ENCODE measurements at places on chromosomes 3 and 15. TPM values are rescaled to one million over a fixed set of nuclear protein-coding genes. Genes with fewer than 3 reads are reported as not detected.

GRCh38 chr15:60875681-60876080, 353.4 kb downstream of the RORA start:
- DNase-seq, result no peak

- peak; percentile 46 for DNase-seq
These were observed 547 bp downstream of the WNT7A start for GRCh38 chr3:13879102-13879945.

DNA sequence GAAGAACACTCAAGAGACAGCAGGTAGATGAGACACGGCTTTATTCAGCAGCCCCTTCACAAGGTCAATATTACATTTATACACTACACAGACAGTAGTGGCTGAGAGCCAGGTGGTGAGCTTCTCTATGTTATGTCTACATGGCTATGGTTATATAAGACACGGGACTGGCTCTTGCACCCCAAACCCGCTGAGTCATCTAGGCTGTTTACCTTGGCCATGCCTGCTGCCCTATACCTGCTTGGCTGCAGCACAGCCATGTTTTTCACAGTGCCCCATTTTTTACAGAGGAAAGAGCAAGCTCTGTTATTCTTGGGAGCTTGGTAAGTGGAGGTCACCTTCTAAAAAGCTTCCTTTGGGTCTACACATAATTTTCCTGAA, 231.6 kb downstream of the IGSF11 start:
- no peak for DNase-seq

DNA sequence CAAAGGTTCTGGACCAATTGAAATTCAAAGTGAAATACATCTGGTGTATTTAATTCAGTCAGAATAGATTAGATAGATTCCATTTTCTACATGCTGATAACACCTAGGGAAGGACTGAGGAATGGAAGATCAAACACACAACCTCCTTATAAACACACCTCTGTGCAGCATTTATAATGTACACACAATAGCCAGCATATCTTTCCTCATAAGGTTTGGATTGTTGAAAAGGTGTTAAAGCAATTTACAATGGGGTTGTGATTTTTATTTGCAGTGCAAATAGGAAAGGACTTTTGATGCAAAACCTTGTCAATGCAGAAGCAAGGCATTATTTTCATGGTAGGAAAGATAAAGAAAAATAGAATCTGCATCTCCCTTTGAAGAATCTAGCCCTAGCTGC, 448.9 kb upstream of the KCNMB2 start:
- no peak for DNase-seq

CHRNA7 gene
- total RNA-seq, result not detected

DNA sequence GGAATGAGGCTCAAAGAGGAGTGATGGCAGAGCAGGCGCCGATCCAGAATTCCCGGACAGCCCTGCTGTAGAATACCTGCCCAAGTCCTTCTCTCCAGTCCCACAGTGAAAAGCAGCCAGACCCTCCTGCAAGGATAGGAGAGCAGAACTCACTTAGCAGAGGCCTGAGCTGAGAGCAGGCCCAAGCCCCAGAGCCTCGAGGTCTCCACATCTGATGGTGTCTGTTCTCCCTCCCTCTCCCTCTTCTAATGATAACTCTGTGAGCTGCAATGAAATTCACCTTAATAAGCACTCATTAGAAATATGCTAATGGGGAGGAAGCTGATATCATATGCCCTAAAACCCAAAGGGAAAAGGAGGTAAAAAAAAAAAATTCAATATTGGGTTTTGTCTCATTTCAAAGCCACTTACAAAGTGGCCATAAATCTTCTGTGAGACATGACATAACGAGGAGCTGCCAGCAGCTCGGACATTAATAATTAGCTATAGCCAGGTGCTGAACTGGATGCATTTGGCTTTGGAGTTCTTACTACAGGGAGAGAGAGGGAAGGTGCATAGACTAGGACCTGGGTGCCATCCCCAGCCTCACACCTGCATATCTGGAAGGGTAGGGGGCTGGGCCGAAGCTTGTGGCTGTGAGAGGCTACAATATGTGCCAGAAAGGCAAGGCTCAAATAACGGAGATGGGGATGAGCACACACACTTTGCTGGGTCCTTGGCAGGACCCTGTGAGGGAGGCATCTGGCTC, 108.4 kb downstream of the MEGF11 start:
- DNase-seq, result no peak

GHRL gene
- 0.73 TPM for total RNA-seq

GRCh38 chr3:109188741-109189140, 52.2 kb downstream of the C3orf85 start:
- DNase-seq, result no peak

GXYLT2 gene
- not detected for total RNA-seq

- DNase-seq, result no peak
These were observed 55.6 kb upstream of the SKOR1 start for GRCh38 chr15:67769497-67770357.

- no peak for DNase-seq
These were observed 41.0 kb upstream of the TCF12 start for GRCh38 chr15:56877255-56877970.

DNA sequence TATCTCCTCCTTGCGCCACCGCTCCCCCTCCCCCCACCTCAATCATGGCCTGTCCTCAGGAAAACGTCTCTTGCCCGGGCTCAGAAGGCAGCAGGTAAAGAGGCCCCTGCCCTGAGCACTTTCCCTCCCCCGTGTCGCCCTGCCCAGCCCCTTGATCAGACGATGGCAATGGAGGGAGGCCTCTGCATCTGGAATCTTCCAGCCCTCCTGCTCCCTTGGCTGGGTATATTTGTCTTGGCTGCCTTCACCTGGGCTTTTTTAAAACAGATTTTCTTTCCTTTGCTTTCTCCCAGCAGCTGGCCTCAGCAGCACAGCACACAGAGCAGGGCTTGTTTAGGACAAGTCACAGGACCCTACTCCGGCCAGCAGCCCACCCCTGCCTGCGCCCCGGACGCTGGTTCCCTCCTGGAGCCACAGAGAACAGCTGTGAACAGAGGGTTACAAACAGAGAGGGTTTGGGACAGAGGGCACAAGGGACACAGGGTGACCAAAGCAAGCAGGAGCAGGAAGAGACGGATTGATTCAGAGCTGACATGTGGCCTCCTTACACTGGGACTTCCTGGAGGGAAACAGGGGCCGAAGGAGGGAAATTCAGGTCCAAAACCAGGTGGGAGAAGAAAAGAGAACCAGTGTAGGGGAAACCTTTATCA, 78.7 kb downstream of the ISG20 start:
- DNase-seq, result no peak

GRCh38 chr3:47324278-47324865, 41.6 kb downstream of the KLHL18 start:
- DNase-seq, result peak; percentile 64

GRCh38 chr3:51075221-51075775, 309.8 kb upstream of the MANF start:
- no peak for DNase-seq

GRCh38 chr15:51697163-51697562, 15.9 kb downstream of the SCG3 start:
- DNase-seq, result no peak

- DNase-seq, result no peak
These were observed 29.6 kb downstream of the FSIP1 start for GRCh38 chr15:39752991-39753390.

- DNase-seq, result no peak
These were observed 35.7 kb upstream of the GRAMD1C start for GRCh38 chr3:113802795-113803455.

- no peak for DNase-seq
These were observed 97.8 kb upstream of the SPRED1 start for GRCh38 chr15:38154837-38155236.

LRRFIP2 gene
- total RNA-seq, result 25.9 TPM

GRCh38 chr3:162376761-162377160, 880.2 kb downstream of the OTOL1 start:
- DNase-seq, result no peak

DNA sequence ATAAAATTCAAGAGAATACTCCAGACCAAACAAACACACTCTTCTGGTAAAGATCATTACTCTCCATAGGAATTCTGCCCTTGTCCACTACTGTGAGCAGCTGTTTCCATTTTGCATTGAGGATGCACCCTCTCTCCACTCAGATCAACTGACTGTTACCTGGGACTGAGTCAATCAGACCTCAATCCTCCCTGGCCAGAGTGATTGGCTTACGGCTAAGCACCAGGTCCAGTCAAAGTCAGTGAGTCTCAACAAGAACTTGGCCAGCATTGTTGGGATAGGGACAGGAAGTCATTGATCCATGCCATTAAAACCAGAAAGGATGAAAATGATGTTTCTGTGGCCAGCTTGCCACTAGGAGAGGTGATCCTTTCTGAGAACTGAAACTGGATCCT, 79.7 kb downstream of the WNT5A start:
- no peak for DNase-seq

CCR8 gene
- total RNA-seq, result 0.48 TPM

CPEB1 gene
- total RNA-seq, result 0.07 TPM

PPP1R14D gene
- not detected for total RNA-seq

- DNase-seq, result no peak
These were observed 28.5 kb downstream of the SCG5 start for GRCh38 chr15:32669896-32670611.

DNA sequence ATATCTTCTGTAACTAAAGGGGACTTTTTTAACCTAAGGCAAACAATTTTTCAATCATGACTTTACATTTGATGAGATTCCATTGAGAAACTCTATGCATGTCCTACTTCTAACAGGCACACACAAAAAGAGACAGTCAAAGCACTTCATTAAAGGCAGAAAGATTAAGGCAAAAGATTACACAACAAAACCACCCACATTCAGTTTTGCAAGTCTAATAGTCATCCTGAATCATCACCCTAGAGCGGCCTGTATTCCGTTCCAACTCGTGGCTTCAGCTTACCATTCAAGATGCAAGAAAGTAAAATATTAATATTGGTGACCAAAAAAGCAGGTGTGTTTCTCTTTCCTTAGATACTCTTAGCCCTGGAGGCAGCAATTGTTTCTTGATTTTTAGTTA, 205.9 kb downstream of the P3H2 start:
- DNase-seq, result no peak

DNA sequence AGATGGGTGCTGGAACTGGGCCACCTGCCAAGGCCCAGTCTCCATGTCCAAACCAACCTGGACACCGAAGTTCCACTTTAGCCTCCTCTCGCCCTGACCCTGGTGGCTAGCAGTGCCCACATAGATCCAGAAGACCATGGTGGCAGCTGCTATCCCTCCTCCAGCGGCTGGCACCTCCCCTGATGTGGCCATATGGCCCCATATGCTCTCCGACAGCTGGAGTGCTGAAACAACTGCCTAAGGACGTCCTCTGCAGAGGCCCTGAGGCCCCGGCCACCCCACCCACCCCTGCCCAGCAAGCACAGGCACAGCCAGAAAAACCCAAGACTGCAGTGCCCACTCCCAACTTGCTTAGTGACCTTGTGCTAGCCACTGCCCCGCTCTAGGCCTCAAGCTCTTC, 182.3 kb upstream of the LINGO1 start:
- no peak for DNase-seq

GOLGA8O gene
- total RNA-seq, result not detected

OXSR1 gene
- 48.5 TPM for total RNA-seq

DNA sequence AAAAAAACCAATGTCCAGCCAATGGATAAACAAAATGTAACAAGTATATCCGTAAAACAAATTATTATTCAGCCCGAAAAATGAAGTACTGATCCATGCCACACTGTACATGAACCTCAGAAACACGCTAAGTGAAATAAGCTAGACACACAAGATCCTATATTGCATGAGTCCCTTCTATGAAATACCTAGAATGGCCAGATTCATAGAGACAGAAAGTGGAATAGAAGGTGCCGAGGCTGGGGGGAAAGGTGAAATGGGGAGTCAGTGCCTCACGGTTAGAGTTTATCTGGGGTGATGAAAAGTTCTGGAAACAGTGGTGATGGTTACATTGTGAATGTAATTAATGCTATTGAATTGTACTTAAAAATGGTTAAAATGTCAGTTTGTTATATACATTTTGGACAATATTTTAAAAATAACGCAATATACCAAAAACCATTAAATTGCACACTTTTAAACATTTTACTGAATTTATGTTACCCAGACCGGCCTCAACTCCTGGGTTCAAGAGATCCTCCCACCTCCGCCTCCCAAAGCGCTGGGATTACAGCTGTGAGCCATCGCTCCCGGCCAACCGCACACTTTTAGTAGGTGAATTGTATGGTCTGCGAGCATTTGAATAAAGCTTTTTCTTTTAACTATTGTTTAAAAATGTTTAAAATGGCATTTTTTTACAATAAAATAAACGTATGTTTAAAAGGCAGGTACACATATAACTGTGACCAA, 2.1 kb downstream of the RNF168 start:
- peak; percentile 24 for DNase-seq

CEP63 gene
- 22.4 TPM for total RNA-seq

DNA sequence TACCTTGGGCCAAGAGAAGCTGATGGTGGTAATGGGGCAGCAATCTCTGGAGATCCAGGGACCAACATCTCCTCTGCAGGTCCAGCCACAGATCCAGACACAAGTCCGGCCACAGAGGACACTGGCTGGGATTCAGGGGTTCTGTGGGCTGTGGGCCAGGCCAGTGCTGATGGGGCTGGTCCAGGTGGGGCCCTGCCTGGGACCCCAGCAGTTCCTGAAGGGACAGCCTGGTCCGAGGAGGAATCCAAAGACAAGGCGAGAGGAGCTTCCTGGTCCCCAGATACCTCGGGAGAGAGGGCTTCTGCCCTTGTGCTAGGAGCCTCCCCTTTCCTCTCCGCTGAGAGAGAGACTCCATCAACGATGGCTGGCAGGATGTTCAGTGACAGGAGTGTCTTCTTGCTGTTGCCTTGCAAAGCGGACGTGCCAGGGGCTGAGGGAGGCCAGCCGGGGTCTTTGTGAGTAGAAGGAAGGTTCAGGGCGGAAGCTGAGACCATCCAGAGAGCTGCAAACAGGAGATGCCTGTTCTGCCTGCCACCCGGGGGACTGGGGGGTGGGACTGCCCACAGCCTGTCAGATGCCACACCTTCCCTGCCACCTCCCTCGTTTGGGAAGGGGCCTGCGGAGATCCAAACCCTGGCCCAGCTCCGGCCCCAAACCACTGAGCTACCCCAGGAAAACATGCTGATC, 24.5 kb upstream of the GOLGA6C start:
- DNase-seq, result no peak

DNA sequence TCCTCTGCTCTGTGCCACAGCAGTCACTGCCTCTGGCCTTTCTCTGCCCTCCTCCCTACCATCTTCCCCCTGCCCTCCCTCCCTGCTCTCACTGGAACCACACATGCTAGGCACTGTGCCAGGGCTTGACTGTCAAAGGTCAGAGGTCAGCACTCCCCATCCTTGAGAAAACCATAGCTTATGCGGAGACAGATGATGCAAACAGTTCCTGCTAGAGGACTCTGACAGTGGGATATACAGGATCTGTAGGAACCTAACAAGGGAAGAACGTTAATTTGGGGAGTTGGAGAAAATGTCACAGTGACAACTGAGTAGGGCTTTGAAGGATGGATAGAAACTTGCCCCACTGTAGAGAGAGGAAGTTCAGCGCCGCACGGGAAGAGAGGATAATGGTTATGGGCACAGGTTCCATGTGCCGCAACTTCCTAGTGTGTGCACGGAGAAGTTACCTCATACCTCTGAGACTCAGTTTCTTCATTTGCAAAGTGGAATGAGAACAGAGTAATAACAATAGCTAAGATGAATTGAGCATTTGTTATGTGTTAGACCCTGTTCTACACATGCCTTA, 29.3 kb upstream of the XYLB start:
- no peak for DNase-seq

SAMD7 gene
- not detected for total RNA-seq

BNIP2 gene
- total RNA-seq, result 58.0 TPM

KCNMB3 gene
- total RNA-seq, result 0.17 TPM

SHC4 gene
- 1.9 TPM for total RNA-seq

GP5 gene
- 0.24 TPM for total RNA-seq

CASR gene
- total RNA-seq, result 0.14 TPM

- DNase-seq, result no peak
These were observed 35.7 kb upstream of the POLG start for GRCh38 chr15:89370120-89370977.

Measured in activated CD4-positive, alpha-beta memory T cell treated with anti-CD3 and anti-CD28 coated beads for 36 hours (primary cell).